ENCODE measurements at places on chromosomes 1 and 21.

DNA sequence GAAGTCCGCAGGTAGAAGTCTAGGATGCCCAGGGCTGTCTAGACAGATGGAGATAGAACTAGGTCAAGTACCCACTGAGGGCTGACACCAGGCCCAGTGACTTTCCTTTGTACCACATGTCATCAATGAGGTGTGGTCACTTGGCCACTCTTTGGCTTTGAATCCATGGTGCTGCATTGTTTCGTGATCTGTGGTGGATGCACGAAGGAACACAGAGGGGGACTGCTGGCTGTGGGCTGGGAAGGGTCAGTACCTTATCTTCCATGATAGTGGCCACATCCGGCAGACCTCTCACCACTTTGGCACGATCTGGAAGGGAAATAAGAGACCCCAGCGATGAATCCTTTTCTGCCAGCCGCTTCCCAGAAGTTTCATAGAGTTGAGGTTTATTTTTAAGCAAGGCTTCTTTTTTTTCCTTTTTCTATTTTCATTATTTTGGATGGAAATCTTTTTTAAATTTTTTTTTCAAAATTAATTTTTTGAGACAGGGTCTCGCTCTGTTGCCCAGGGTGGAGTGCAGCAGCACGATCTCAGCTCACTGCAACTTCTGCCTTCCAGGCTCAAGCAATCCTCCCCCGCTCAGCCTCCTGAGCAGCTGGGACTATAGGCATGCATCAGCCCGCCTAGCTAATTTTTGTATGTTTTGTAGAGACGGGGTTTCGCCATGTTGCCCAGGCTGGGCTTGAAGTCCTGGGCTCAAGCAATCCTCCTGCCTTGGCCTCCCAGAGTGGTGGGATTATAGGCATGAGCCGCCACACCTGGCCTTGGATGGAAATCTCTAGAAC, 53.1 kb downstream of the MYOM3 start:
- DNase-seq: no peak
- no peak overlapping the region for H3K27ac ChIP-seq
- no peaks in the 10 kb centered on the region for H3K4me1 ChIP-seq
- no peak overlapping the region for H3K4me3 ChIP-seq
- no peaks in the 10 kb centered on the region for H3K27me3 ChIP-seq

DNA sequence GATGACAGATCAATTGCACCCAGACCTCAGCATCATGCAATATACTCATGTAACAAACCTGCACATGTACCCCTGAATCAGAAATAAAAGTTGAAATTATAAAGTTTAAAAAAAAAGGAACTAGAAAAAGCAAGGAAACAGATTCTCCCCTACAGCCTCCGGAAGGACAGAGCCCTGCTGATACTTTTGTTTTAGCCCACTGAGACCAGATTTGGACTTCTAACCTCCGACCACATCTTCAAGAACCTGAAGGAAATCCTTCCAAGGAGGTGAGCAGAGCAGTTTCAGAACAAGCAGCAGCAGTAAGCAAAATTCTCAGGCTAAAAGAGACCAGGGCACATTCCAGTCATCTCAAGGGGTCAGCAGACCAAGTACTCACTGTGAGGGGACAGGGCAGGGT, 54.5 kb downstream of the TM2D1 start:
- DNase-seq: no peak
- H3K27me3 ChIP-seq: no peaks in the 10 kb centered on the region

GRCh38 chr1:171663854-171664575, 11.5 kb upstream of the MYOC start:
- no peak for DNase-seq
- H3K4me3 ChIP-seq: no peak overlapping the region
- no peaks in the 10 kb centered on the region for H3K4me1 ChIP-seq
- H3K36me3 ChIP-seq: no peaks in the 10 kb centered on the region
- no peaks in the 10 kb centered on the region for H3K27me3 ChIP-seq

DNA sequence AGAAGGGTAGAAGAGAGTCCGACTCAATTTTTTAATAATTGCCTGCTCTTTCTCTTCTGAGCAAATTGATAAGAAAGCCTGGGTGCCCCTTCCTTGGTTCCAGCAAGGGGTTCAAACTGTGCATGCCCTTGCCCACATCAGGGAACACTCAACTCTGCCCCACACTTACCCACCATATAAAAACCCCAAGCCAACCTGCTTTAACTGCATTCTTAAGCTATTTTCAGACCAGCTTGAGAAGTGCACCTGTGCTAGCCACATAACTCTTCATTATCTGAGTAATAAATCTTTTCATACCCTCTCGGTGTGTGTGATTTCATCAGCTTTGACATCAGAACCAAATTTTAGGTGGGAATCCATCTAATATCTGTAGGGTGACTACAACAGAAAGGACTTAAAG, 509.6 kb downstream of the MRPL39 start:
- H3K27me3 ChIP-seq: no peaks in the 10 kb centered on the region
- DNase-seq: no peak
- H3K4me3 ChIP-seq: no peak overlapping the region
- H3K27ac ChIP-seq: no peak overlapping the region

GRCh38 chr1:41776891-41777441, 141.8 kb downstream of the HIVEP3 start:
- H3K4me1 ChIP-seq: no peaks in the 10 kb centered on the region
- H3K27ac ChIP-seq: no peak overlapping the region
- H3K36me3 ChIP-seq: no peaks in the 10 kb centered on the region
- H3K4me3 ChIP-seq: no peak overlapping the region
- H3K27me3 ChIP-seq: no peaks in the 10 kb centered on the region
- no peak for DNase-seq

GRCh38 chr1:16248603-16249516, 11.9 kb upstream of the CPLANE2 start:
- H3K4me3 ChIP-seq: no peak overlapping the region
- no peaks in the 10 kb centered on the region for H3K27me3 ChIP-seq
- peaks cover 5% of the 10 kb centered on the region for H3K4me1 ChIP-seq
- no peak for DNase-seq

- H3K36me3 ChIP-seq: peaks cover 4% of the 10 kb centered on the region
- H3K4me1 ChIP-seq: no peaks in the 10 kb centered on the region
- no peaks in the 10 kb centered on the region for H3K27me3 ChIP-seq
- no peak overlapping the region for H3K27ac ChIP-seq
Observed at GRCh38 chr21:43811262-43812105, 22.1 kb downstream of the RRP1 start.

DNA sequence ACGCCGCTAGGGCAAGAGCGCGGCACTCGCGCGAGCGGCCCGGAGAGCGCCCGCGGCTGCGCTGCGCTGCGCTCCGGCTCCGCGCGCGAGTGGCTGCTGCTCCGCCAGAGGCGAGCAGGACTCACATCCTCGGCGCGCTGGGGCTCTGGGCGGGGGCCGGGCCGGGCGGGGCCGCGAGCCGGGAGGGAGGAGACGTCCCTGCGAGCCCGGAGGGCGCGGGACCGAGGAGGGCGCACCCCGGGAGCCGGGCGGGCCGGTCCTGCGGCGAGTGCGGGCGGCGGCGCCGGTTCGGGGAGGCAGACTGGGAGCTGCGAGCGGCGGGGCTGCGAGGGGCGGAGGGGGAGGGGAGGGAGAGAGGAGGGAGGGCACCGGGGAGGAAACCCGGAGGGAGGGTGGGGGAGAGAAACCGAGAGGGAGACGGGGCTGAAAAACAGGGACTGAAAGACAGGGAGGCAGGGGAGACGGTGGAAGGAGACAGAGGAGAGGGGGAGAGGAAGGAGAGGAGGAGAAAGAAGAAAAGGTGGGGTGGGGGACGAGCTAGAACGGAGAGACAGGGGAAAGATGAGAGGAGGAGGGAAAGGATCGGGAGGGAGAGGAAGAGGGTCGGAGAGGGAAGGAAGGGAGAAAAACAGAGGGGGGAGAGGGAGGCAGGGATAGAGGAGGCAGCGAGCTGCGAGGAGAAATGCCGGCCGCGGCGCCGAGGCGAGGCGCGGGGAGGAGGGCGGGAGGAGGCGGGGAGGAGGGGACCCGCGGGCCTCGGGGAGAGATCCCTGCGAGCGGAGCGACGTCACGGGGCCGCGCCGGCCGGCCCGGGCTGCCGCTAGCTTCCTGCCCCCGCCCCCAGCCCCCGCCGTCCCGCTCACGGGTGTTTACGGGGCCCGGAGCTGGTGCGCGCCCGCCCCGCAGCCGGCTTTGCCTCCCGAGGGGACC, at the start of gene CAMK2N1:
TSS of gene CAMK2N1 (minus strand) at position 684 of the 930 bp plus-strand sequence. CDS start 831 bp downstream, outside the sequence.
- H3K4me1 ChIP-seq: peaks cover 19% of the 10 kb centered on the region
- H3K27me3 ChIP-seq: no peaks in the 10 kb centered on the region
- peak within 1 kb of the TSS; percentile 67 for H3K4me3 ChIP-seq
- no peaks in the 10 kb centered on the region for H3K36me3 ChIP-seq
- peak within 1 kb of the TSS; percentile 29 for H3K27ac ChIP-seq

GRCh38 chr21:27759091-27759659, 792.3 kb upstream of the ADAMTS5 start:
- H3K4me1 ChIP-seq: no peaks in the 10 kb centered on the region
- no peak for DNase-seq
- no peak overlapping the region for H3K4me3 ChIP-seq
- no peaks in the 10 kb centered on the region for H3K27me3 ChIP-seq

- no peak overlapping the region for H3K4me3 ChIP-seq
- no peak for DNase-seq
- no peak overlapping the region for H3K27ac ChIP-seq
- no peaks in the 10 kb centered on the region for H3K36me3 ChIP-seq
- no peaks in the 10 kb centered on the region for H3K4me1 ChIP-seq
Observed at GRCh38 chr21:36396325-36396724, 11.1 kb downstream of the CHAF1B start.

GRCh38 chr1:31376375-31377134, 3.7 kb upstream of the FABP3 start:
- H3K36me3 ChIP-seq: no peaks in the 10 kb centered on the region
- no peaks in the 10 kb centered on the region for H3K4me1 ChIP-seq
- H3K4me3 ChIP-seq: no peak overlapping the region
- no peak for DNase-seq

DNA sequence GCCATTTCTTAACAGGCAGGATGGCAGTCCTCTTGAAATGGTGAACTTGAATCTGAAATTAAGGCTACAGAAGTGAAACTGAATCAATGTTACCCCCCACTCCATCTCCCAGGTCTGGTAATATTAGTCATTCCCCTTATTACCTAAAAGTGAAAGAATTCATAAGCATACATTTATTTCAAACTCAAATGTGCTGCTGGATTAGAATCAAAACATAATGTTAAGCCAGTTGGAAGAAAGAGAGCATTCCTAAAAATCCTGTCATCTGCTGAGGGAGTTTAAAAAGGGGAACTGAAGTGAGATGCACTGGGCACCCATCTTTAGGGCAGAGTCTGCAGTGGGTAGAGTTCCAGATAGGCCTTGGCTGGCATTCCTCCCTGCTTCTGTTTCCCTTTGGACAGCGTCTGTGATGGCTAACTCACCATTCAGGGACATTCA, 17.4 kb downstream of the KIAA0319L start:
- H3K36me3 ChIP-seq: no peaks in the 10 kb centered on the region
- H3K27me3 ChIP-seq: no peaks in the 10 kb centered on the region
- H3K4me3 ChIP-seq: peak overlapping the region; percentile 29
- H3K27ac ChIP-seq: peak overlapping the region; percentile 65

DNA sequence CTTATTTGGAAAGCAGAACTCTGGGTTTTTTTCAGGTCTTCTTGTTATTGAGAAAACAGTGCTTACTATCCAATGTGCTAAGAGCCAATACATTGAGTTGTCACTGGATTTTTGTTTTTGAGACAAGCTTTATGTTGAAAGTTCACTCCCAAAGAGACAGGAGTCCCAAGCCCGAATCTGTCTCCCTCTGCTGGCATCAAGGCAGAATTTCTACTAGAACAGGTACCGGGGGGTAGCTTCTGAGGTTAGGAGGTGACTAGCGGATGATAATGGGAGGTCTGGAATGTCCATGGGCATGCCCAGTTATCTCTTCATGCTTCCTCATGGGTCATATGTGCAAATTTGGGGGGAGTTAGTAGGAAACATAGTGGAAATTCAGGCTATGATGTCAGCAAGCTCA, 25.1 kb downstream of the ZNF124 start:
- no peak for DNase-seq
- no peaks in the 10 kb centered on the region for H3K4me1 ChIP-seq
- H3K27me3 ChIP-seq: no peaks in the 10 kb centered on the region
- no peak overlapping the region for H3K27ac ChIP-seq

- H3K4me3 ChIP-seq: no peak overlapping the region
- H3K4me1 ChIP-seq: no peaks in the 10 kb centered on the region
- no peak for DNase-seq
Observed at GRCh38 chr1:181620183-181620582, 136.9 kb downstream of the CACNA1E start.

- H3K4me1 ChIP-seq: no peaks in the 10 kb centered on the region
- no peaks in the 10 kb centered on the region for H3K36me3 ChIP-seq
- no peak overlapping the region for H3K27ac ChIP-seq
- no peak overlapping the region for H3K4me3 ChIP-seq
Observed at GRCh38 chr1:241424480-241424971, 67.5 kb upstream of the RGS7 start.

GRCh38 chr1:2594001-2594640, 7.5 kb downstream of the PRXL2B start:
- no peaks in the 10 kb centered on the region for H3K36me3 ChIP-seq
- H3K27me3 ChIP-seq: no peaks in the 10 kb centered on the region
- H3K27ac ChIP-seq: no peak overlapping the region
- no peak overlapping the region for H3K4me3 ChIP-seq

- DNase-seq: no peak
- peaks cover 3% of the 10 kb centered on the region for H3K36me3 ChIP-seq
- no peaks in the 10 kb centered on the region for H3K4me1 ChIP-seq
Observed at GRCh38 chr21:45176141-45176540, 101.8 kb downstream of the ADARB1 start.

GRCh38 chr1:21795075-21795474, 12.1 kb upstream of the USP48 start:
- no peak for DNase-seq
- H3K4me1 ChIP-seq: no peaks in the 10 kb centered on the region
- no peaks in the 10 kb centered on the region for H3K36me3 ChIP-seq
- no peaks in the 10 kb centered on the region for H3K27me3 ChIP-seq
- H3K4me3 ChIP-seq: no peak overlapping the region

GRCh38 chr1:29833581-29833980, 597.3 kb downstream of the PTPRU start:
- no peaks in the 10 kb centered on the region for H3K36me3 ChIP-seq
- DNase-seq: no peak
- H3K27ac ChIP-seq: no peak overlapping the region
- H3K4me1 ChIP-seq: no peaks in the 10 kb centered on the region

DNA sequence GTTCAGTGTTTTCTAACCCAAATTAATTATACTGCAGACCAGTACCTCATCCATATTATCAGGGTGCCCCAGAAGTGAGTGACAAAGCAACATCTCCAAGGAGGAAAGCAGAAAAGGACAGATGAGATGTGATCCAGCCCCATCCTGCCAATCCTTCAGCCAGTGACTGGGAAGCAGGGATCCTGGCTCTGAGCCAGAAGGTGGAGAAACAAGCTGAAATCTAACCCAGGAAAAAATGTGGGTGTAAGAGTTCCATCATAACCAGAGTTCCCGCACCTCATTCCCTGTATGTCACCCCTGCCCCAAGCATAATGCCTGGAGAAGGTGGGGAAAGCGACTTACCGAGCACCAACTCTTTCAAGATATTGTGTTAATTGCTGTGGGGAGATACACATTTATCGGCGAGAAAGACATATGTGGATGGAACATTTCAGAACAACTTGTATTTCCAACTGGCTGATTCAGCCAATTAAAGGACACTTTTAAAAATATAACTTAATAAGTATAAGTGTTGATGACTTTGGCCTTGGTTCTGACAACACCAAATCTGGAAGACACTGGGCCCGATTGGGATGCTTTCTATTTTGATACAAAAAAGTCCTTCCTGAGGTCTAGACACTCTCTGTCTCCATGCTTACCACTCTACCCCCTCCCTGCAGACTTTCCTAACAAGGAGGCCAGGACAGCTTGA, 14.9 kb downstream of the PLEKHA6 start:
- H3K4me3 ChIP-seq: no peak overlapping the region
- H3K4me1 ChIP-seq: no peaks in the 10 kb centered on the region
- no peak overlapping the region for H3K27ac ChIP-seq
- H3K36me3 ChIP-seq: no peaks in the 10 kb centered on the region
- no peak for DNase-seq

Measured in naive thymus-derived CD4-positive, alpha-beta T cell (primary cell).